ENCODE measurements at places on chromosomes 1 and 21. TPM values are rescaled to one million over a fixed set of nuclear protein-coding genes. Genes with fewer than 3 reads are reported as not detected.

DNA sequence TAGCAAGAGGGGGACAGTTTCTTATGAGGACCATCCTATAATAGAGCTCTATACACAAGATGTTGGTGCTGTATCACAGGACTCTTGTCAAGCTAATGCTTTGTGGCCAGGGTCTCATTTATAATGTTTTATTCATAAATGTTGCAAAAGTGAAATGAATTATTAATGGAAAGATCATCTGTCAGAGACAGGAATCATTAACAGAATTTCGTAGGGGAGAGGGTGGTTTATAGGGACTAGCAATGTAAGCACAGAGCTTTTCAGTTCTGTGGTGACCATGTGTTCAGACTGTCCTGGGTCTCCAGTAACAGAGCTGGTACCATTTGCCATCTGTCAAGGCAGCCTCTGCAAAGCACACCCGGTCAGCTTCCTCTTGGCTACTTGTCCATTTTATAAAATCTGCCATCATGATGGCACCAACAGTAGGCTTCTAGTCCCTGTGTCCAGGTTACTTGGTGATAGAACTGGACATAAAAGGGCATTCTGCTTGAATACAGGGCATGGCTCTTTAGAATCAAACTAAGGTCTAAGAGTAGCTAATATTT, 36.2 kb downstream of the LPAR3 start:
- H3K4me3 ChIP-seq, result no peak overlapping the region
- peaks cover 2% of the 10 kb centered on the region for H3K36me3 ChIP-seq
- DNase-seq, result no peak
- H3K27ac ChIP-seq, result no peak overlapping the region
- no peaks in the 10 kb centered on the region for H3K27me3 ChIP-seq
- H3K4me1 ChIP-seq, result peaks cover 47% of the 10 kb centered on the region

The ST3GAL3 gene
- total RNA-seq, result 16.9 TPM

GRCh38 chr1:38745476-38746401, 113.8 kb downstream of the RRAGC start:
- H3K4me1 ChIP-seq, result peaks cover 26% of the 10 kb centered on the region
- no peak for DNase-seq
- peaks cover 4% of the 10 kb centered on the region for H3K36me3 ChIP-seq
- H3K27ac ChIP-seq, result peak overlapping the region; percentile 4
- H3K4me3 ChIP-seq, result no peak overlapping the region

DNA sequence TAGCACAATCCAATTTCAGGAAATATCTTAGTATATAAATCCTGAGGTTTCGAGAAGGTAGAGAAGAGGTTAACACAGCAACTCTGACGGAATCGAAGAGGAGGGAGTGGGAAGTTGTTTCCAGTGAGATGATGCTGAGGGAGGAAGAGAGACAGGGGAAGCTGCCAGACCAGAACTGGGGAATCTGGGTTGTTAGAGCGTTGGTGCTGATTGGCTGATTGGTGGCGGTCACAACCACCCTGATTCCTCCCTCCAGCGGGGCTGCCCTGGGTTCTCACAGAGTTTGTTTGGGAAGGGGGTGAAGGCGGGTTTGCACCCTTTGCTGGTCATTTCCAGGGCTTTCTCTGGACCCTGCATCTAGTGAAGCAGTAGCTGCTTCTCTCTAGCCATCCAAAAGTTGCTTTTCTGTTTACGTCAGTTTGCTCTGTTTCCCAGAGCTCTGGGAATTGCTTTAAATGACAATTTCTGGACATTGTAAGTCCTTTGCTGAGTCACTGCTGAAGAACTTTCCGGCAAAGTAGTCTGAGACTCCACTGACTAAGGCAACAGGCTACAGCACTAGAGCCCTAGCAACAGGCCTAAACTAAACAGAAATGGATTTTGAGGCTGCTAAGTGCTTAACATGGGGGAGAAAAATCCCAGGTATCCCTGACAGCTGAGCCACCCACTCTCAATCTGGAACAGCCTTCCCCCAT, 90.1 kb downstream of the TENT5C start:
- DNase-seq, result no peak
- H3K36me3 ChIP-seq, result no peaks in the 10 kb centered on the region
- no peak overlapping the region for H3K27ac ChIP-seq
- no peak overlapping the region for H3K4me3 ChIP-seq
- peaks cover 3% of the 10 kb centered on the region for H3K27me3 ChIP-seq

- no peaks in the 10 kb centered on the region for H3K27me3 ChIP-seq
- no peaks in the 10 kb centered on the region for H3K36me3 ChIP-seq
- DNase-seq, result no peak
- no peaks in the 10 kb centered on the region for H3K4me1 ChIP-seq
Observed at GRCh38 chr1:56160773-56161315, 418.5 kb downstream of the PLPP3 start.

The CASQ1 gene
- 0.35 TPM for total RNA-seq

The AMY2A gene
- total RNA-seq, result not detected

- DNase-seq, result no peak
- H3K4me1 ChIP-seq, result no peaks in the 10 kb centered on the region
- H3K4me3 ChIP-seq, result no peak overlapping the region
- no peak overlapping the region for H3K27ac ChIP-seq
Observed at GRCh38 chr1:48532976-48533375, 61.0 kb upstream of the SPATA6 start.

- no peak overlapping the region for H3K27ac ChIP-seq
- DNase-seq, result no peak
- no peak overlapping the region for H3K4me3 ChIP-seq
- peaks cover 10% of the 10 kb centered on the region for H3K4me1 ChIP-seq
Observed at GRCh38 chr1:205374210-205375078, 17.7 kb upstream of the KLHDC8A start.

DNA sequence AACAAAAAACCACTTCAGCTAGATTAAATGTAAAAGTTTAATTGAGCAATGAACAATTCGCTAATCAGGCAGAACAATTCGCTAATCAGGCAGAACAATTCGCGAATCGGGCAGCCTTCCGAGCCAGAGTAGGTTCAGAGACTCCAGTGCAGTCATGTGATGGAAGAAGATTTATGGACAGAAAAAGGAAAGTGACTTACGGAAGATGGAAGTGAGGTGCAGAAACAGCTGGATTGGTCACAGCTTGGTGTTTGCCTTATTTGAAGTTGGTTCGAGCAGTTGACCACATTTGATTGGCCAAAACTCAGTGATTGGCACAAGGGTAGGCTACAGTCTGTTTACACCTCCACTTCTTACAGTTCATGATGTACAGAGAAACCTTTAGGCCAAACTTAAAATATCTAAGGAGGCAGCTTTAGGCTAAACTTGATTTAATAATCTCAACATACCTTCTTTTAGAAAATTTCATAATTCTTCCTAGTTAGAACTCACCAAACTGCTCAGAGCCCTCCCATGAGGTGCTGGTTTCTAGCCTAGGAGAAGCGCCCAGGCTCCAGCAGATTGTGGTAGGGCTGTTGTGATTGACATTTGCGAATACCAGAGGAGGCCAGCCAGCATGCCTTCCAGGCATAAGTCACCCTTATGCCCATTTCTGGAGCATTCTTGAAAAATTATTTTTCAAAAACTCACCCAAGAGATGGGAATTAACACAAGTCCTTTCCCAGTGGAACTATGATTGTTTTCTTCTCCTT, 22.8 kb upstream of the KCNC4 start:
- H3K4me1 ChIP-seq, result no peaks in the 10 kb centered on the region
- H3K36me3 ChIP-seq, result no peaks in the 10 kb centered on the region
- no peak overlapping the region for H3K27ac ChIP-seq
- DNase-seq, result no peak

The KRTAP13-2 gene
- not detected for total RNA-seq

DNA sequence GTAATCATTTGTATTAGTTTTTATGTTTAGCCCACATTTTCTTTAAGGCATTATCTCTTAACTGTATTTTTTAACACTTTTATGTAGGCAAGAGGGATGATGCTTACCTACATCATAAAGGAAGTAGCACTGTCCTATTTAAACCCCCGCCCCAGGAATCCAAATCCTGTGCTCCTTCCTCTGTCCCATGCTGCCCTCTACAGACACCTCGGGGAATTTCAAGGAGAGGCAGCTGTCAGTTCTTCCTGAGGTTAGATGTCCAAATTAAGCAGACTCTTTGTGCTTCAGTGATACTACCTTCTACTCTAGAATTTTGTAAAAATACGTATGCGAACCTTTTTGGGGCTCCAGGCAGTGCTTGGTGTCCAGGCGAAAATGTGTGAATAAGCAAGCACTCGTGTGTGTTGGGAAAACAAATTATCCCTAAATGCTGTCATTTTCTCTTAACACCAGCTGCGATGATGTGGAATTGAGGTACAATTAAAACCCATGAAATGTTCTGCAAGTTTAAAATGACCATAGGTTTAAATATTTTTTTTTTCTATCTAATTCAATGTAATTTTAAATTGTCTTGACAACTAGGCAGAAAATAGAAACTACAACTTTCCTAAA, 19.2 kb downstream of the CRCT1 start:
- peak; percentile 29 for DNase-seq
- no peak overlapping the region for H3K4me3 ChIP-seq
- no peak overlapping the region for H3K27ac ChIP-seq
- H3K27me3 ChIP-seq, result peaks cover 20% of the 10 kb centered on the region
- H3K36me3 ChIP-seq, result no peaks in the 10 kb centered on the region

DNA sequence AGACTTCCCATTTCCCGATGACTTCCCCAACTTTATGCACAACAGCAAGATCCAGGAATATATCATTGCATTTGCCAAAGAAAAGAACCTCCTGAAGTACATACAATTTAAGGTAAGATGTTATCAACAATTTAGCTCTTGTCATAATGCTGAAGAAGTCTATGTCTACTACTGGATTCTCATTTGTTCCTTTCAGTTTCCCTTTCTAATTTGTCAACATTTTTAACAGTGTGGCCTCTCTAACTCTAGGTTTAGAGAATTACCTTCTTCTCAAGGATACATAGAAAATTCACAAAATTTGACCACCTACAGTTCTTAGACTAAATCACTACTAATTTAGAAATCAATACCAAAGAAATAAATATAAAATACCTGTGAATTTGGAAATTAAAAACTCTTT, 13.2 kb downstream of the FMO3 start:
- H3K4me3 ChIP-seq, result no peak overlapping the region
- no peaks in the 10 kb centered on the region for H3K4me1 ChIP-seq
- H3K27ac ChIP-seq, result no peak overlapping the region
- no peaks in the 10 kb centered on the region for H3K36me3 ChIP-seq
- no peak for DNase-seq
- no peaks in the 10 kb centered on the region for H3K27me3 ChIP-seq

GRCh38 chr1:201643835-201644104, 104.8 kb downstream of the NAV1 start:
- no peak for DNase-seq
- no peak overlapping the region for H3K4me3 ChIP-seq
- peaks cover 33% of the 10 kb centered on the region for H3K27me3 ChIP-seq
- no peak overlapping the region for H3K27ac ChIP-seq

- H3K27ac ChIP-seq, result no peak overlapping the region
- no peak overlapping the region for H3K4me3 ChIP-seq
- H3K4me1 ChIP-seq, result no peaks in the 10 kb centered on the region
Observed at GRCh38 chr1:88462488-88463261, 221.4 kb upstream of the PKN2 start.

The CSMD2 gene
- not detected for total RNA-seq

DNA sequence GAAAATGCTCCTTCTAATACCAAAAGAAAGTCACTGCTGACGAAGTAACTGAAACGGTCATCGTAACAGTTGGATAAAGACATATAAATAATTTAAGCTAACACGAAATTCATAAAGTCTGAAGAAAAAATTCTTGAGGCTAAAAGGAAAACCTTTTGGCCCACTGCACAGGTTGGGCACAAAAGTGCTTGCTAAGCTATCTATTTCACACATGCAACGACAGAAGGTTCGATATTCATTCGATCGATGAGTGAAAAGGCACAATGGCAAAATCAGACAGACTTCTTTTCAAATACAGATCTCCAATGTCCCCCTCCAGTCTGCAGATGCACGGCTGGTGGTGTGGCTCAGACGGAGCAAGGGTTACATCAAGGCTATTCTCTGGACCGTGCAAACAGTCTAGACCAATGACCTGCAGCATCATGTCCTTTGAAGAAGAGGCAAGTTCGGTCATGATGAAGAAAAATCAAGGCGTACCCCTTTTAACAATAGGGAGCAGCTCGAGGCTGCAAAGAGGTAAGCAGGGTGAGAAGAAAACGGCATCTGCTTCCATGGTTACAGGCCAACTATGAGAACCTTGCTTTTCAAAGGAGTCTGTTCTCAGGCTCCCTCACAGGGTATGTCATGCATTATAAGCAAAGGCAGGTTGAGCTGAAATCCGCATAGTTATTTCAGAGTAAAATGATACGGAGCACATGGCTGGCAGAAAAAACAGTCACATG, 579.6 kb downstream of the USP25 start:
- no peak overlapping the region for H3K27ac ChIP-seq
- no peaks in the 10 kb centered on the region for H3K4me1 ChIP-seq
- H3K36me3 ChIP-seq, result no peaks in the 10 kb centered on the region
- DNase-seq, result no peak

GRCh38 chr1:6163973-6164617, 16.0 kb downstream of the CHD5 start:
- no peak for DNase-seq
- H3K4me1 ChIP-seq, result no peaks in the 10 kb centered on the region
- no peak overlapping the region for H3K4me3 ChIP-seq
- peaks cover 17% of the 10 kb centered on the region for H3K27me3 ChIP-seq
- H3K36me3 ChIP-seq, result no peaks in the 10 kb centered on the region
- no peak overlapping the region for H3K27ac ChIP-seq

DNA sequence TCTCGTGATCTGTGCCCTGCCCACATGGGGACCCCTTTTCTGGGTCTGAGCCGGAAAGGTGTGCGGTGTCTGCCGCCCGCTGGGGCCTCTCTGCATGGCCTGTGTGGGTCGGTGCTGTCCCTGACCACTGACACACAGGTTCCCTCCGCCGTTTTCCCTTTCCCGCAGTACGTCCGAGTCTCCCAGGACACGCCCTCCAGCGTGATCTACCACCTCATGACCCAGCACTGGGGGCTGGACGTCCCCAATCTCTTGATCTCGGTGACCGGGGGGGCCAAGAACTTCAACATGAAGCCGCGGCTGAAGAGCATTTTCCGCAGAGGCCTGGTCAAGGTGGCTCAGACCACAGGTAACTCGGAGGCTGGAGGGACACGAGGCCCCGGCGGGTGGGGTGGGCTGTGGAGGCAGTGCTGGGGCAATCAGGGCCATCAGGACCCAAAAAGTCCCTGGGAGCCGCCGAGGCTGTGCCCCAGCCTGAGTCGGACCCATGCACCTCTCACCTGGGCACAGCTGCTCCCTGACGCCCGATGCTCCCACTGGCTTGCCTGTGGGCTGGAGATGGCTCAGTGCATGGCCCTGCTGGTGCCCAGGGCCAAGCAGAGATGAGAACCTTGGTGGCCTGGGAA, 13.3 kb downstream of the TRPM2 start:
- peaks cover 5% of the 10 kb centered on the region for H3K27me3 ChIP-seq
- no peak overlapping the region for H3K4me3 ChIP-seq
- no peaks in the 10 kb centered on the region for H3K4me1 ChIP-seq
- DNase-seq, result no peak
